ENCODE measurements at places on chromosomes 5 and 9.

GRCh38 chr9:89632192-89632733, 27.5 kb downstream of the GADD45G start:
- DNase-seq, result no peak

DNA sequence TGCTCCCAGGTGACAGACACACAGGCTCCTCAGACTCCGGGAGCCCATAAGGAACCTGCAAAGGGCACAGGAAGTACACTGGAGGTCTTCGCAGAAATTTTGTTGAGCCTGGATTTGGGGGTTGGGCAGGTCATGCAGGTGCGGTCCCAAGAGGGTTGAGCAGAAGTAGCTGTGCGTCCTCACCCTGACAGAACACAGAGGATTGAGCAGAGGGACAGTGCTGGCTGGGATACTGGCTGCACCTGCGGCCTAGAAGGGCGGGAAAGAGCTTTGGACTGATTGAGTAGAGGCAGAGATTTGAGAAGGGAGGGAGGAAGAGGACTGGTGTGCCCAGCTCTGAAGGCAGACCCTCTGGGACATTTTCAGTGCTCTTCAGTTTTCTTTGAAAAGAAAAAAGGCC, 65.4 kb downstream of the PTPDC1 start:
- no peak for DNase-seq

DNA sequence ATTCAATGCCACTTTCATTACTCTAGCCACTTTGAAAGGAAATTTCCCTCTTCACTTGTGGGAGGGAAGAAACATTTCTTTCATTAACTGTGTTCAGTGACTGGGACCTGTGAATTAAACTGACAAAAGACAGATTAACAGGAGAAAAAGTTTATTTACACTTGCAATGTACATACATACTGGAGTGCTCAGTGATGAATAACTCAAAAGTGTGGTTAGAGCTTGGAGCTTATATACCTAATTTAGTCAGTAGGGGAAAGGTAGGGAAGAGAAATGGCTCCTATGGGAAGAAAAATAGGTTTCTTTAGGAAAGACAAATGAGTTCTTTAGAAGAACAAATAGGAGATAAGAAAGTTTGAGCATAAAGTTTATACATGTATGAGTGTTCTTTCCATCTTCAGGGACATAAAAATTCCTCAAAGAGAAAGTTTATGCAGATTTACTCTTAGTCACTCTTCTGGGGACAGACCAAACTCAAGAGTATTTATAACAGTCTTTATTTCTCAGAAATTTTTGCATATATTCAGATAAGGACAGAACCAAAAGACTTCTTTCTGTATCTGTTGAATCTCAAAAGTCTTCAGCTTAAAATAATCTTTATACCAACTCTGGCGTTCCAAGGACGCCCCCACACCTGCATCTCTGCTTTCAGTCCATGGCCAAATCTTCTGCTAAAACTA, 120.0 kb upstream of the RAI14 start:
- DNase-seq, result no peak

DNA sequence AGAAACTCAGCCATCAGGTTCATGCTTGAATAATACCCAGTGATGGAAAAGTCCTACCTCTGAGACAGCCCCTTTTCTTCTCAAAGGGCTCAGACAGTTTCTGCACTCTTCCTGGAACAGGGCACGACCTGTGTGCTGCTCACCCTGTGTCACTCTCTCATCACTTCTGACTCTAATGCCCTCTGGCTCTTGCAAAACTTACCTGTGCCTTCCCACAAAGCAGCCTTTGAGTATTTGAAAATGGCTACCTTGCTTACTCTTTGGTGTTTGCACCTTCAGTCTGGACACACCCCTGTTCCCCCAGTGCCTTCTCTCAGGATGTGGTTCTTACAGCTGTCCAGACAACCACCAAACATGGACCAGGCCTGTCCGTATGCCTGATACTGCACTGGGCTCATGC, 171.4 kb downstream of the GRIA1 start:
- no peak for DNase-seq

- DNase-seq, result peak; percentile 53
These were observed 5.3 kb downstream of the SLC34A1 start for GRCh38 chr5:177389241-177390169.

GRCh38 chr5:109668668-109669422, 20.9 kb upstream of the MAN2A1 start:
- no peak for DNase-seq

DNA sequence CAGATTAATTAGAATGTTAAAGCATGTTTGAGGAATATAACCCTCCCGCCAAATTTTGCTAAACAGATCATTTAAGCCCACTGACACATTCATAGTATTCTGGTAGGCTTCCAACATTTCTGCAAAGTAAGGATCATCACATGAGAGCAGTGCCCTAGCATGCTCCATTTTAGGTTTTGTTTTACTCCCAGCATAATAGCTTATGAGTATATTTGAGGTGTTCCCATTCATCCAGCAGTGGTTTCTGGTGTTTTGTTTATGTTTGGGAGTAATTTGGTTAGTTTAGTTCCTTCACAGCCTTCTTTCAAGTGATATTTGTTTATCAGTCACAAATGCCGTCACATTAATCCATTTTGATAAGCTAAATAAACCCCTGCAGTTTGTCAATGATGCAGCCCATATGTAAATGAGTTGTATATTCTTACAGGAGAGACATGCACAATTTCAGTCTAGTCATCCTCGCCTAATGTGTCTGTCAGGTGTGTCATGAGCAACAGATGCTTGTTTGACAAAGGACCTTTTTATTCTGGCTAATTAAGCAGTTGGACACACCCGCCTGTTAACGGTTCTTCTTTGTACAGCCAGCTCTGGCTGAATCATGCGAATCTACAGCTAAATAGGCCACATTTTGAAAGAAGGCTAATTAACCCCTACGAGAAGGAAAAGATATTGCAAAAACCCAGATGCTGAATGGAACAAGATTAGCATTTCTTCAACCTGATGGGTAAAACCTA, 124.4 kb downstream of the RFX3 start:
- DNase-seq, result no peak

DNA sequence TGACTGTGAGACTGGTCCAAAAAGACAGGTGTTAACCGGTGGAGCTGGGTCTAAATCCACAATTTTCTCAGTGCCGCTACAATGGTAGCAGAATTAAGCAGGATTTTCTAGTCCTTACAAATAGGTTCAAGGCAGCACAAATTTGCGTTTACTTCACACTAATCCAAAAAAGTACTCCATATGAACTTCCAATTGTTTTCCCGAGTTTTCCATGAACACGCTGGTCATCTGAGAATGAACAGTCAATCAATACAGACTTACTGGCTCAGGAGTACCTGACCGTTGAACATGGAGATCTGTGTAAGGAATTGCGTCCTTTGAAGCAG, 709 bp downstream of the SLC35D2 start:
- no peak for DNase-seq

DNA sequence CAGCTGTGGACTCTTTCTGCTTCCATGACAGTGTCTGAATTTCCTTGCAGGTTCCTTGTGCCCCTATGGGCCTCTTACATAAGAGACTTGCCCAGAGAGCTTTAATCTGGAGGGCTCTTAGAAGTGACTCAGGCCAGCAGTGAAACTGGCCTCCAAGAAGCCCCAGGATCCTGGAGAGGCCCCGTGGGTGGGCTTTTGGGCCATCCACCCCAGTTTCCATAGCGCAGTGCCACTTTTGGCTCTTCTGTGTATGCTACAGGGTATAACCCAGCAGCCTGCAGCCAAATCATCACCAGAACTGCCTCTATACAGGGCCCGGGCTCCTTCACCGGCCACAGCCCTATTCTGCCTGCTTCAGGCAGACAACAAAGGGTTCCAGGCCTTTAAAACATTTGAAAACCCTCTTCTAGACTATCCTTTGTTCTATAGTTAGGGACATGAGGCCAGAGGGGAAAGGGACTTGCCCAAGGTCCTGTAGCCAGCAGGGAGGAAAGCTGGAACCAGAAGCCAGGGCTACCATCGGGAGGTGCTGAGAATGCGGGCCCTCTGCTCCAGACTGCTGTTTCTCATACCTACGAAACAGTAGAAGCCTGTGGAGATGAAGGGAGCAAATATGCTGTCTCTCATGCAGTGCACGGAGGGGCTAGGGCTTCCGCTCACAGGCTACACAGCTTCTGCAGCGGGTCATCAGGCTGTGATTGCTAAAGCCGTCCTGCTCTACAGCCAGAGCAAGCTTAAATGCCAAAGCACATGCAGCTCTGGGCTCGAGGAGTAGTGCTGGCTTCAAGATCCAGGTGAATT, 18.0 kb downstream of the SH3PXD2B start:
- no peak for DNase-seq

GRCh38 chr5:157819502-157820115, 39.3 kb downstream of the CLINT1 start:
- DNase-seq, result no peak

- DNase-seq, result no peak
These were observed 87.1 kb downstream of the DIRAS2 start for GRCh38 chr9:90555351-90556057.

GRCh38 chr9:29945012-29945411, 2371.7 kb upstream of the C9orf72 start:
- no peak for DNase-seq

All from effector memory CD8-positive, alpha-beta T cell (primary cell).